NCI-H446 (cell line): ENCODE measurements at places on chromosomes 7 and 10.

DNA sequence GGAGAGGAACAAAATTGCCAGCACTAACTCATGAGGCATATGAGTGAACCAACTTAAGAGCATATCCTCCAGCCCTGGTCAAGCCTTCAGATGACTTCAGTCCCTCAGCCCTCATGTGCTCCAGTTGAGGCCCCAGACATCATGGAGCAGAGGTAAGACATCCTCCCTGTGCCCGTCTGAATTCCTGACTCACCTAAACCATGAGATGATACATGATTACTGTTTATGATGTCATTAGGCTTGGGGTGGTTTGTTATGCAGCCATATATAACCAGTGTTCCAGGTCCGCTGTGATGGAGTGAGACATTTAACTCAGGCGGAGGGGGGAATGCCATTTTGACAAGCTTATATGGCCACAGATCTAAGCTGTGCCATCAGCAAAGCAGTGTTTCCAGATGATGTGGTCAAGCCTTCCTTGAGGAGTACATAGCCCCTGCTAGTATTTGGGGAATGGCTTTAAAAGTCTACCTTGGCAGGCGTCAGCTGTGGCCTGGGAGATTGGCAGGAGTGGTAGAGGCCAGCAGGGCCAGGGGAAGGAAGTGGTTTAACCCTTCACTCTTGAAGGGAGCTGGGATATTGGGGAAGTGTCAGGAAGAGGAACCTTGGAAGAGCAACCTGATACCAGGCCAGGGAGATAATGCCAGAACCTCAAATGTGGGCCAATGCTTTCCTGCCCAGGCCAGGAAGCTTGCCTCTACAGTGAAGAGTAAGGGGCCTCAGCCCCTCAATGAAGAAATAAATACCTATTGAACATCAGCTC, 343.0 kb upstream of the PODXL start:
- DNase-seq = no peak

- no peak for DNase-seq
Measured at GRCh38 chr7:17185690-17186070, 112.8 kb upstream of the AHR start.

DNA sequence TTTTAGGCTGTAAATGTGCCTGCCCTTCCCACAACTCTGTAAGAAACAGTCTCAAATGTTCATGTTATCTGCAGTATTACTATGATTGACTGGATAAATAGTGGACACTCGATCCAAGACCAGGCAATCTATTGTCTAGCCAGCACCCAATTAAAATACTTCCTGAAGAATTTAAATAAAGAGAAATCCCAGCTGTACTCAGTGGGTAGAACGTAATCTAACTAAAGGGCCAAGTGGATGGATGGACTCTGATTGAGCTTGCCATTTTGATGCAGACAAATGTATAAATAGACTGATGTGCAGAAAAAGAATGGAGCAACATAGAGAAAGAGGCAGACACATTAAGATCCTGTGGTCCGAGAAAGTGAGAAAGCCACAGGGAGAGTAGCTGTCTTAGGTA, 158.0 kb downstream of the IPMK start:
- no peak for DNase-seq

DNA sequence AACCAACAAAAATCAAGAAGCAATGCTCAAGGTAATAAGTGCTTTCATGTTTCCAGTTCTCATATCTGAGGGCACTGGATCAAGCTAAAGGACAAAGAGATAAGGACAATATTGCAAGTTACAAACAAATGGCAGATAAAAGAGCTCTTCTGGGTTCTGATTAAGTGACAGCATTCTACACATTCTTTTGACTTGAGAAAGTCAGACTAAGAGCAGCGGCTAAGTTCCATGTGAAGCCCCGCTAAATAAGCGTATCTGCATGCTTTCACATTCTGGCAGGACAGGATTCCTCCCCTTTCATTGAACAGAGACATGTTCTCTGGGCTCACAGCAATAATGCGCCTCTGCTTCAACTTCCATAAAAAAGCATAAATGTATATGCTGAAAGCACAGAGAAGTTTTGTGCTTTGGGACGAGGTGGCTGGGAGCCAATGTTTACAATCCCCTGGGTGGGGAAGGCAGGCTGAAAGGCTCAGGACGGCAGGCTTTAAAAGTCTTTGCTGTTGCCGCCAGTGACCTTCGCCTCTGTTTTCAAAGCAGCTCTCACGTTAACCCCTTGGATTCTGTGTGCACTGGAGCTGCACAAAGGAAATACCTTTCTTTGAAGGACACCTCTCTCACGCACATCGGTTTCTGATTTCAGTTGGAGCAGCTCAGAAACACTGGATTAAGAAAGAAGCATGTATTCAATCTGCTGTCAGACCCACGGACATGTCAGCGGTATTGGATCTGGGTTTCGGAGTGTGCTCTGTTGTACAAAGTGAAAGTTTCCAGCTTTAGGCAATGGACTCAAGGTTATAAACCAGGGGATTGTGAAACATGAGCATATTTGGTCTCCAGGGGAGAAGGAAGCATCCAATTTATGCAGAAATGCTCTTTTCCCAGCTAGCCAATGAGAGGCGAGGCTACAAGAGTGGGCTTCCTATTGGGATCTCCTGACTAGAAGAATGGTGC, 105.4 kb upstream of the FAM133B start:
- DNase-seq = no peak

DNA sequence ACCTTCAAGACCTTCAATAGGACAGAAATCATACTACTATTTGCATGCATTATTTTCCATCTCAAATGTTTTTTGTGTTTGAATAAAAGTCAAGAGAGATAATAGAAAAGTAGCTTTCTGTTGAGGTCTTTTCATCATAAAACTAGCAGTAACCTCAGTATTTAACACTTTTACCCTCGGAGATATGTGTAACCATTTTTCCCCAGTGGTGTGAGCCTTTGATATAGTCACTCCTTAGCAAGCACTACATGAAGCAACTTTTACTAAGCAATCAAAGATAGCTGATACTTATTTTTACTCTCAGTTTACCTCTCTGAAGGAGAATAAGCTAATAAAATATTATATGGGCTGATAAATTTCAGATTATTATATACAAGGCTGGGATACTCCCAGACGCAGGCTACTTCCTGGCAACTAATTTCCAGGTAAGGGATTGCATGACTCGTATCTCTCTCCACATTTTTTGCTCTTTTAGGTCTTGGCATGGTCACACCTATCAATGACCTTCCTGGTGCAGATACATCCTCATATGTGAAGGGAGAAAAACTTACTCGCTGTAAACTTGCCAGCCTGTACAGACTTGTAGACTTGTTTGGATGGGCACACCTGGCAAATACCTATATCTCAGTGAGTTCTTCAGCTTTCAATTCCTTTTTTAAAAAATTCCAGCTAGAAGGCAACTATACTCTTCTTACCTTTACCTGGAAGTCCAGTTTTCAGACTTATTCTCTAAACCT, 91.5 kb upstream of the MXI1 start:
- DNase-seq = no peak

DNA sequence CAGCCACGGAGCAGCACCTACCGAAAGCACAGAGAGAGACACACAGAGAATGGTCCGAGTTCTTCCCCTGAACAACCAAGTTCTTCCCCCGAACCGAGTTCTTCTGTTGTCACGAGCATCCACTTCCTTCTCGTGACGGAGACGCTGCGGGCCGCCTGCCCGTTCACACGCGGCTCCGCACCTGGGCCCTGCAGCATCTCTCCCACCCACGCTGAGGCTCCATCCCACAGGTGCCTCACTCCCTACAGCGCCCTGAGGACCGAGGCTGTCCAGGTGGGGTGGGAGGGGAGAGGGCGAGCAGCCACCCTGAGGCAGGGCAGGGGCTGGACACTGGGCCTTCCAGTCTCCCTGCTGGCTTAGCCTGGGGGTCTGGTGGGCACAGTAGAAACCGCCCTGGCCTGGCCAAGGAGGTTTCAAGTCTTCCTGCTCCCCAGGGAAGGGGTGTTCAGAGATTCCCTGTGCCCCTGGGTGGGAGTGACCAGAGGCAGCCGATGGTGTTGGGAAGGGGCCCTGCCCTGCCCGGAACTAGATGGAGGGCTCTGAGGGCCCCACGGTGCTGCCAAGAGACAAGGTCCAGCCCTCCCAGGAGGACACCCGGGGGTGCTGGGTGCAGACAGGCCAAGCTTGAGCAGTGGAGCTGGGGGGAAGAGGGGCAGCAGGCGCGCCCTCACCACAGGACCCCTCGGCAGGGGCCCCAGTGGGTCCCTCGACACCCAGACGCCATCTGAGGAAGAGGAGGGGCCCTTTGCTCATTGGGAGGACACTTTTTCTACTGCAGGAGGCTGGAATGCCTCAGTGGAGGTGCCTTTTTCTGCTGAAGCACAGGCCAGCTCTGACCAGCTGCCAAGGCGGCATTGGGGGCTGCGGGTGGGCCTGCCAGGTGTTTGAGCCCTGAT, 5.2 kb upstream of the NKX6-2 start:
- DNase-seq = no peak

DNA sequence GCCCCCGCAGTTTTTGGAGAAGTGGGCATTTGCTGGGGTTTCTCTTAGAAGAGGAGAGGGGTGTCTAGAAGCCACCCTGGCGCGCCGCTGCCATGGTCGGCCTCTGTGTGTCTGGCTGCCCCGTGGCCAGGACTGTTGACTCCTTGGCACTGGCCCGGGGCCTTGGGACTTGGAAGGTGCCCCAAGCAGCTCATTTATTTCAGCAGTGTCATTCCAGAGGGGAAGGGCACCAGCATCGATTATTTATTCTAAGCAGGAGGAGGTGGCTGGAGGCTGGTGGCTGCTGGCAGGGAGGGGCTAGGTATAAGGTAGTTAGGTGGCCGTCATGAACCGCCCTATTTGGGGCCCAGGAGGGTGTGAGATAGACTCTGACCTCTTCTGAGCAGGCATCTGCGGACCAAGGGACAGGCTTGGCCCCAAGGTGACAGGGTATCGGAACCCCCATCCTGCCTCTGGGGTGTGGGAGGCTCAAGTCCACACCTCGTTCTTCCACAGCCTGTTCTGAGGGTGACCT, 1.6 kb downstream of the GTF2IRD1 start:
- no peak for DNase-seq

DNA sequence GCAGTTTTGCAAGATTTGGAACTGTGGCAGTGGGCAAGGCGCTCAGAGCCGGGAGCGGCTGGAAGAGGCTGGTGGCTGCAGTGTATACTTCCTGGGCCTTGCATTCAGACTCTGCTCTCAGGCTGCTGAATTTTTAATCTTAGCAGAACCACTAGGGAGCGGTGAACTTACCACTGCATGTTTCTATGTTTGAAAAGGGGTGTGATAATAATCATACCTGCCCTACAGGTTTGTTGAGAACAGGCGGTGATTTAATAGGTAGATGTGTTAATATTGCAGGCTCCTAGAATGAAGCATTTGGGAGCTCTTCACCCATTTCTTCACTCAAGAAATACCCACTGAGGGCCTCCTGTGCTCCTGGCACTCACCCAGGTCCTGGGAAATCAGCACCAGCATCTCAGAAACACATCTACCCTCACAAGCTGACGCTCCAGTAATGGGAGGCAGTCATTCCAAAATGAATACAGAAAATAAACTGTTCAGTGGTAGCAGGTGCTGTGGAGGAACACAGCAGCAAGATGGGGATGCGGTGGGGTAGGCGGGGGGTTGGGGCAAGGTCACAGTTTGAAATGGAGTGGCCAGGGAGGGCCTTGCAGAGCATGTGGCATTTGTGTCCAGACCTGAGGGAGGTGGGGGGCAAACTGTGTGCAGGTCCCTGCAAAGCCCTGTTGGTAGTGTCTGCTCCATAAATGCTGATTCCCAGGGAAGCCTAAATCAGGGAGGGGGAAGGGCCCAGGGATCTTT, 41.0 kb downstream of the VWA2 start:
- DNase-seq = no peak

GRCh38 chr10:6396226-6396625, 183.8 kb downstream of the PRKCQ start:
- no peak for DNase-seq

DNA sequence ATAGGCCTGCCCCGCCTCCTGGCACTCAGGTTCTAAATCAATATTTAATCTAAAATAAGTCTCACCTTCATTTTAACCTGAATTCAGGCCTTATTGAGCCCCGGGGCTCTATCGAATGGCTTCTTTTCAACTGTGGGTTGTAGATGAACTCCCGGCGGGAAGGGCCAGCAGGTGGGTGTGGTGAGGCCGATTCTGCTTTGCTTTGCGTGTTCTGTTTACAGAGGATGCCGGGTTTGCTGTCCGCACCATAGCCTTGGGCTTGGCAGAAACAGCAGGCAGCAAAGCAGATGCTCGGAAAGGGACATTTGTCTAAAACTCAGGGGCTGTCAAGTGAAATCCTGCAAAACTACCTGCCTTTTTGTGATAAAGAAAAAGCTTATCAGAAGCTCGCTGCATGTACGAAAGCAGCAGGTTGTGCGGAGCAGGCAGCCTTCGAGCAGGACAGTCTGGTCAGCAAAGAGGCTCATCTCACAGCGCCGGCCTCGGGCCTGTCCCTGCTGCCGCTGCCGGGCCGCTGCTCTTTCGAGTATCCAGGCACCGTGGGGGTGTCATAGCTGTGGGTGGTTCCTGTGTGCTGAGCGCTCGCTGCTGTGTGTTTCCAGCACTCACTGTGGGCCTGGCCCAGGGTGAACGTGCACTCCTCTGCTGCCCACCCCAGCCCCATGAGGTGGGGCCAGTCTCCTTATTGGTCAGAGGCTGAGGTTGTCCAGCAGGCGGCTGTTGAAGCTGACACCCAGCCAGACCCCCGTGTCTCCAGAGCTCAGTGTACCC, 434.8 kb upstream of the FOXK1 start:
- DNase-seq = no peak

DNA sequence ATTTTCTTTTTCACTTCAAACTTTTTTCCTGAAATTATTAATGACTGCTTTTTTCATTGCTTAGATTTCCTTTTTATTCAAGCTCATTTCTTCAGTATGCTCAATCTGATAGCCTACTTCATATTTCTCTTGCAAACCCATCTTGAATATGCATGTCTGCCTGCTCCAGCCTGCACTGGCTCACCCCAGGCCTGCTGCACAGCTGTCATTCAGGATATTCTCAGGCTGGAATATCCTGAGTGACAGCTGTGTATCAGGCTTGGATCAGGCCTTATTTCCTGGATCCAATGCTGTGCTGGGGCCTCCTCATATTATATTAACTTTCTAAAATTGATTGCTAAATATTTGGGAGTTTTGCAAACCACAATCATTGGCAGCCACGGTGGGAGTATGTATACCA, 120.2 kb upstream of the TNS3 start:
- no peak for DNase-seq

DNA sequence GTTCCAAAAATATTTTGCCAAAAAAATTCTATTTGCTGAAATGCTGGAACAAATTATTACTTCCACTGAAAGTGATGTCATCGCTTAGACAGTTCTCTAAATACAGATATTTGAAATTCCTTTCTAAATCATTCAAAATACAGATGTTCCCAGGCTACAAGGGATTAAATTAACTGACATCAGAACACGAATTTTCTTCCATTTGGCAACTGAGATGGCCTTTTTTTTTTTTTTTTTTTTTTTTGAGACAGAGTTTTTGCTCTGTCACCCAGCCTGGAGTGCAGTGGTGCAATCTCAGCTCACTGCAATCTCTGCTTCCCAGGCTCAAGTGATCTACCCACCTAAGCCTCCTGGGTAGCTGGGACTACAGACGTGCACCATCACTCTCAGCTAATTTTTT, 57.0 kb downstream of the P4HA1 start:
- DNase-seq = no peak
